ENCODE measurements at places on chromosomes 7 and 10.

- no peak for DNase-seq
These were observed 335.8 kb downstream of the FRMD4A start for GRCh38 chr10:13994932-13995331.

DNA sequence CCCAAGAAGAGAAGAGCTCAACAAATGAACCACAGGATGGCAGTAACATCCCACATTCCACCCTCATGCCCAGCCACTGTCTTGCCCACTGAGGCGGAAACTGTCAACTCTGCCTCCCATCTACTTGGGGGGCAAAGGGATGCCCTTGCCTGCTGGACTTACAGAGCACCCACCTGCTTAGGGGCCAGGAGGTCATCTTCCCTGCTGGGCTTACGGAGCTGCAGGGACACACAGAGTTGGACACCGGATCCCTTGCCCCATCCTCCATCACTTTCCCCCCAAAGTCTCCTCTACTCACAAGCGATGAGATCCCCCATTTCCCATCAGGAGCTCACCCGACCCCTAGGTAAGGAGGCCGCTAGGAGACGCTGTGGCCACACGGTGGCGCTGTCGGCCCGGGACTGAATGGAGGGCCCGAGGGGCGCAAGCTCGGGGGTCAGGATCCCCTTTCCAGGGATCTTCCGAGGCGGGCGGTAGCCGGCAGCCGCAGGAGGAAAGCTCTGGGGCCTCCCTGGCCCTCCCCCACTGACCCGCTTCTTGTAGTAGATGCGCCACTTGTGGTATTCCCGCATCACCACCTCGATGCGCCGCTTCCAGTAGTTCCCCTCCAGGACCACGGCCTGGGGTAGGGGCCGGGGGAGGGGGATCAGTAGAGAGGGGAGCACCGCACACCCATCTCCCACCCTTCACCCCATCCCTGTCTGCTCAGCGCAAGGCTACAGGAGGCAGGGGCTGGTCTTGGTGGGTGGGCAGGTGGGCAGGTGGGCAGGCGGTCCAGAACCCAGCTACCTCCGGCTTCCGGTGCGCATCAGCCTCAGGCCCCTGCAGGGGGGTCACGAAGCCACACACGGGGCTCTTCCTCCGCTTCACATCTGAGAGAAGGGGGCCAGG, 17.3 kb downstream of the MLXIPL start:
- DNase-seq = no peak

GRCh38 chr7:152355474-152356057, 80.2 kb downstream of the KMT2C start:
- no peak for DNase-seq

DNA sequence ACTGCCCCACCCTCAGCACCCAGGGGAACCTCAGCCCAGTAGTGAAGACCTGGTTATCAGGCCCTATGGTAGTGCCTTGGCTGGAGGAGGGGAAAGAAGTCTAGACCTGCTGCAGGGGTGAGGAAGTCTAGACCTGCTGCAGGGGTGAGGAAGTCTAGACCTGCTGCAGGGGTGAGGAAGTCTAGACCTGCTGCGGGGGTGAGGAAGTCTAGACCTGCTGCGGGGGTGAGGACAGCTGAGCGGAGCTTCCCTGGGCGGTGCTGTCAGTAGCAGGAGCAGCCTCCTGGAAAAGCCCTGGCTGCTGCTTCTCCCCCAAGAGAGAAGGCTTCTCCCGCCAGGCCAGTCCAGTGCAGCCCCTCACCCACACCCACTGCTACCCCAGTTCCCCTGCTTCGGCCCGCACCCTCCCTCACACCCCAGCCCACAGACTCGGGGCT, 6.3 kb downstream of the NOS3 start:
- no peak for DNase-seq

GRCh38 chr10:50874723-50875122, 10.7 kb downstream of the A1CF start:
- DNase-seq = no peak

- DNase-seq = no peak
These were observed 9.8 kb upstream of the DLX6 start for GRCh38 chr7:96995406-96996110.

GRCh38 chr7:132446260-132446659, 130.0 kb downstream of the PLXNA4 start:
- DNase-seq = no peak

- no peak for DNase-seq
These were observed 56.3 kb upstream of the MDFIC start for GRCh38 chr7:114865564-114865963.

GRCh38 chr10:106957823-106958588, 206.5 kb downstream of the SORCS1 start:
- DNase-seq = no peak
